ENCODE measurements at places on chromosomes 12 and 14. TPM values are rescaled to one million over a fixed set of nuclear protein-coding genes. Genes with fewer than 3 reads are reported as not detected.

DNA sequence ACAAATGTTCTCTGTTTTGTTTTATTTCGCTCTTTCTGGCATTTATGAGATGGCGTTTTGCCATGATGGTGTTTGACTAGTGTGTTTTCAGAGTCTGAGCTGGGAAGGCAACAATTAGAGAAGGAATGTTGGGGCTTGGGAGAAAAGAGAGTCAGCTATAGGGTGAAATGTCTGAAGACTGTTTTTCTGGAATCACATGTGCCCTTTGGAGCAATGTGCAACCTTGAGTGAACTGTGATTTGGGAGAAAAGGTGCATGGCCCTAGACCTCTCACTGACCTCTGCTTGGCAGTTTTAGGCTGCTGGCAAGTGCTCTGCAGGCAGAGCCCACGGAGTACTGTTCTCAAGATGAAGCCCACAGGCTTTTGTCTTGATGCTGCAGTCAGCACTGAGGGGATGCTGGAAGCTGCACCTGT lies 379.9 kb upstream of the PDE3A start:
- no peak for DNase-seq

DNA sequence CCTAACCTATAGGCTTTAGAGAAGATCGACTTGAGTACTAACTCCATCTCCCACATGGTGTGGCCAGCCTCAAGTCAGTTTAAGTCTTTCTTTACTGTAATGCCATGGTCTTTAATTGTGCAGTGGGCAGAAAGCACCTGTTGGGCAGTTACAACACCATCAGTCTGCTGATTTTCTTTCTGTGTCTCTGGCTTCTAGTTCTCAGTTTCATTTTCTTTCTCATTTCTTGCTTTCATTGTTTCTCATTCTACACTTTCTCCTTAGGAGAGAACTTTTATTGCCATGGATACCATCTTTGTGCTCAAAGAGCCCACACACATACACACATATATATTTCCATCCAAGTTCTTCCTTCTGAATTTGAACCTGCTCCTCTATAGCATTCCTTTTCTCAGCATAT lies 96.1 kb upstream of the SLC16A7 start:
- no peak for DNase-seq

DNA sequence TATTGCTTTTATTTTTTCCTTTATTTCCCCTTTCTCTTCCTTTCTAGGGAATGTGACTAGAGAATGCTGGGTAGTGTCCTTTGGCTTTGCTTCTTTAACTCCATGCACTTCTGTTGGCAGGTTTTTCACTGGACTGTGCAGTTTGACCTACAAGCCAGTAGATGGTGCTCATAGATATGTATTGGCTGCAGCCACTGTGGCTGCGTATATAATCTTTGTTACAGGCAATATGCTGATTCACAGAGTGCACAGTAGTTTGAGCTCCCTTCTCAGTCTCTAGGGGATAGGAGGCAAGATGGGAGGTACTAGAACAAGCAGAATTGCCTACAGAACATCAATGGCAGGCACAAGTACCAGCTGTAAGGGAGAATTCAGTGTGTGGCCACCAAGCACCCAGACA lies 503.5 kb downstream of the LRFN5 start:
- no peak for DNase-seq

- no peak for DNase-seq
Measured at GRCh38 chr12:130922511-130922953, 31.2 kb upstream of the ADGRD1 start.

- no peak for DNase-seq
Measured at GRCh38 chr14:45089813-45090212, 5.9 kb downstream of the PRPF39 start.

Gene LRFN5
- polyA plus RNA-seq = 1.4 TPM

Gene NT5DC3
- polyA plus RNA-seq = 2.6 TPM

GRCh38 chr12:91023326-91024004 lies 18.7 kb upstream of the EPYC start:
- no peak for DNase-seq

- DNase-seq = no peak
Measured at GRCh38 chr14:73238424-73238852, 1.1 kb downstream of the PAPLN start.

DNA sequence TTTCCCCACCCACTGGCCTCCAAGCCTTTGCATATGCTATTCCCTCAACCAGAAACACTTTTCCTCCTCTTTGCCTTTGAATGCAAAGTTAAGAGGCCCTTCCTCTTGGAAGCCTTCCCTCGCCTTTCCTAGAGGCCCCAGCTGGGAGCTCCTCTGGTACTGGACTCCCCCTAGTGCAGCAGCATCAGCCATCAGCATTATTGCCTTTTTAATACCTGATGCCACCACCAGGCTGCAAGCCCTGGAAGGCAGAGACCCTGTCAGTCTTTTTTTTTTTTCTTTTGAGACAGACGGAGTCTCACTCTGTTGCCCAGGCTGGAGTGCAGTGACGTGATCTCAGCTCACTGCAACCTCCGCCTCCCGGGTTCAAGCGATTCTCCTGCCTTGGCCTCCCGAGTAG lies 19.1 kb upstream of the PLA2G1B start:
- DNase-seq = no peak

DNA sequence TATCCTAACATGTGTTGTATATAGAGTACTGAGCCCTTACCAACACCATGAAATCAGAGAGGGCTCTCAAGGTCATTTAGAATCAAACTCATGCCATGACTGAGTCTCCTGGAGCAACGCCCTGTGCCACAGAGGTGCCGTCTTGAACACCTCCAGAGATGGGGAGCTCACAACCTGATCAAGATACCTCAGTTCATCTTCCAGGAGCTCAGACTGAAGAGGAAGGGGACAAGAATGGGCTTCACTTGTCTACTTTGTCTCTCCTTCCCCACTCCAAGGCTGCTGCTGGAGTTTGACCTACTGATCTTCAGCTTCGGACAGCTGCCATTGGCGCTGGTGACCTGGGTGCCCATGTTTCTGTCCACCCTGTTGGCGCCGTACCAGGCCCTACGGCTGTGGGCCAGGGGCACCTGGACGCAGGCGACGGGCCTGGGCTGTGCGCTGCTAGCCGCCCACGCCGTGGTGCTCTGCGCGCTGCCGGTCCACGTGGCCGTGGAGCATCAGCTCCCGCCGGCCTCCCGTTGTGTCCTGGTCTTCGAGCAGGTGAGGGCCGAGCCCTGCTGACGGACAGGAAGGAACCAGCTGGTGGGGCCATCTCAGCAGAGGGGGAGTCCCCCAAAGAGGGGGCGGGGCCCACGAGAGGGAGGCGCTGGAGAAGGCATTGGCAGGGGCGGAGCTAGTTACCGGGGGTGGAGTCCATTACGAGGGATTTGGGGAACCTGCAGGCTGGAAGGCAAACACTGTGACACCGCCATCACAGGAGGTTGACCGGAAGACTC lies 12.0 kb downstream of the SOAT2 start:
- DNase-seq = no peak
